ENCODE measurements at places on chromosomes 3 and 15.

DNA sequence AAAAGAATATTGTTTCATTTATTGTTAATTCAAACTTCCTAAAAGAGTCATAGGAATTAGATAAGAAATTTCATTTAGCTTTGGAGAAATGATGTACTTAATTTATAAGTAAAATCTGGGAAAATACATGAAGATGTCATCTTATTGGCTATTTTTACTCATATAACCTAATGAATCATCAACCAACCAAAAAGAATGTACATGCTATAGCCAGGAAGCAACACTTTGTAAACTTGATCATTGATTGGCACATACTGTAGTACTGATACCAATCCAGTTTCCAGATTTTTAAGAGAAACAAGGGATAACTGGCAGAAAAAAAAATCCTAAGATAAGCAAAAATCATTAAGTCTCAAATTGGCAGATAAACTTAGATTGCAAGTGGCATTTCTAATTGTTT lies 207.9 kb upstream of the CDIN1 start:
- DNase-seq, result no peak

GRCh38 chr3:197791892-197792647 lies 1.0 kb downstream of the LRCH3 start:
- DNase-seq, result no peak

- DNase-seq, result no peak
Observed at GRCh38 chr3:1456781-1457311, 364.0 kb downstream of the CNTN6 start.

DNA sequence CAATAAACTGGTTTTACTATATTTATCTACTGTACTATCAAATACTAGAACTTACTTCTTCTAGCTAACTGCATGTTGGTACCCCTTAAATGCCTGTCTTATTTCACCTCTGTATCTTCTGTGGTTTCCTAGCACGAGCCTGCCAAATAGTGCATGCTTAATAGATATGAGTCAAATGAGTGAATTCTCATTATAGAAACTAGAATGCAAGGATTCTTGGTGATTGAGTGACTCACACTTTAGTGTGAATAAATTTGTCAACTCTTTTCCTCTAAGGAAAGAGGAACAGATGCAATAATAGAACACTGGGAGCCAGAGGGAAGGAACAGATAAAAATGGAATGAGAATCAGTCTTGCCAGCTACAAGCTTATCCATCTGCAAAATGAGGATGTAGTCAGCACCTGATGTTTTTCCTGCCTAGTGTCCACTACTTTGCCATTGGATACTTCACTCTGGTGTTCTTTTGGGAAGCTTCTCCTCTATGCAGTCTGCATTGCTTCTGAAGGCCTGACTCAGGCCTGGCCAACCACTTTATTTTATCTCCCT lies 189.1 kb upstream of the CADPS start:
- DNase-seq, result no peak

- DNase-seq, result peak; percentile 50
Observed at GRCh38 chr3:23944861-23945662, at the start of gene NR1D2. TSS of gene NR1D2 (plus strand) at chr3:23945286. CDS start at chr3:23945579, 293 bp downstream.

DNA sequence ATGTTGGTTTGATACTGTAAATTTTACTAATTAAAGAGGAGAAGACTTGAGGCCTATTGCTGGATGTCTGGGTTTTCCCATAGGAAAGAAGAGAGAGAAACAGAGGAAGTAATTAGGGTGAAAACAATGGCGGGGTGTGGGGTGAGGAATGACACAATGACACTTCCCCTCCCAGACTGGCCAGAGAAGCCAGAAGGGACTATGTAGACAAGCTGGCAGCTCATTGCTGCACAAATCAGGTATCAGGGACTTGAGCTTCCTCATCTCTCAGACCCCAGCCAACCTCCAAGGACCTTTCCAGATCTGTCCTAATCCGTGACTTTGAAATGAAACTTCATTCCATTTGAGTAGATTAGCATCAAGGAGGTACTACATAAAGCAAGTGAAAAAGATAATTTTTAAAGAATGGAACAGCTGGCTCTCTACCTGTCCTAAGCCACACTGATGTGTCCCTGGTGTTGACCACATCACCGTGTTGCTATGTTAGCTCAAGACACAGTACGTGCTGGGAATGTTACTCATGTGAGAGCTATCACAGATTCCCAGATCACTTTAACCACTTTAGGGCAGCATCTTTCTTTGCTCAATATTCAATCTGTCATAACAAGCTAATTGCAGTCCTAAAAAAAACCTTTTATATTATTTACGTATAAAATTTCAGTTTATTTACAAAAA lies 22.2 kb downstream of the TMEM212 start:
- DNase-seq, result no peak

DNA sequence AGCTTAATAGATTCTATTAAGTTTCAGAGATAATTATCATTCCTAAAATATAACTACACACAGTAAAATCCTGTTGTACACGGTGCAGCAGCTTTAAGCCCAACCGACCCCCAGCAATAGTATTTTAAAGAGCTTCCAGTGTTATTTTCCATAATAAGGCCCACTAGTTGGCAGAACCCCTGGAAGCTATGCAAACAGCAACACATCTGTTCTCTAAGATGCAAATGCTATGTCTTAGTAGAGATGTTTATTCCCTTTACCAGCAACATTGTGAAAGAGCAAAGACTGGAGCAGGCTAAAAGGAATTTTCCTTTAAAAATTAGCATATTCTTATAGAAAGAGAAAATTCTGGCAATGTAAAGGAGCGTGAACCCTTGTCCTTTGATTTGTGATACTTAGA lies 819.7 kb upstream of the ALCAM start:
- no peak for DNase-seq

DNA sequence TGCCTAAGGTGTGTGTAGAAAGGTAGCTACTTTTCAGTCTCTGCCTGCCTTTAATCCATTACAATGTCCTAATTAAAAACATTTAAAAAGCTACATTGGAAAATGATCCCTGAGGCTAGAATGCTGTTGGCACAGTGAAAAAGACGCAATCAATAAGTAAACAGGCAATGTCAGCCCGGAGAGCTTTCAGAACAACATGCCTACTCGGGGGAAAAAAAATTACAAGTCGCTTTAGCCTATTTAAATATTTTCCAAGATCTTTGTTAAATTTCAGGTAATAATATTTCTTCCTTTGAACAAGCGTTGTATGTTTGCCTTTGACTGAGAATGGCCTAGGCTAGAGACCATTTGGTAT lies 46.6 kb upstream of the CD47 start:
- DNase-seq, result no peak

DNA sequence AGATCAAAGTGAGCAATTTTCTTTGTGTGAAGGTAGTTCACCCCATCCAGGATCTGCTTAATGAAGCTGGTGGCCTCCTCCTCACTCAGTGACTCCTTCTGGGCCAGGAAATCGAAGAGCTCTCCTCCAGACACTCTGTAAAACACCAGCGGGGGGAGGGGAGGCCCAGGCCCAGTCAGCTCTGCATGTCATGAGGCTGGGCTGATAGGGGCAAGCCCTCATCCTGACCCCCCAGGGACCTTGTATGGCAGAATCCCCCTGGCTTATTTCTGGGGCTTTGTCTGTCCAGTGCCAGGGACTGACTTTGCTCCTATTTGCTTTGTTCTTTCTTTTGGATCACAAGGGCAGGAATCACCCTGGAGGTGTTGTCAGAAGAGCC lies 74.9 kb downstream of the DAPK2 start:
- DNase-seq, result peak; percentile 17
